ENCODE measurements at places on chromosomes 2 and 18.

DNA sequence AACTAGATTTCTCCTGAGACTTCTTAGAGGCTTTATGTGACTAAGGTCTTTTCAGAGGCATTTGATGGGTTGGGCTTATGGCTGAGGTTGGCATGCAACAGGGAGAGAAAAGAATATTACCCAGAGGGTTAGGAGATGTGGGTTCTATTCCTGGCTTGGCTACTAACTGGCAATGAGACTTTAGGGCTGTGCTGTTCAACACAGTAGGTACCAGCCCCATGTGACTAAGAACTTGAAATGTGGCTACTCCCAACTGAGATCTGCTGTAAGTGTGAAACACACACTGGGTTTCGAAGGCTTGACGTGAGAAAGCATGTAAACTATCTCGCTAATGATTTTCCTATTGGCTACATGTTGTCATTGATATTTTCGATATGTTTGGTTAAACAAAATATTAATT, 324.9 kb upstream of the SLC14A2 start:
- DNase-seq, result no peak

GRCh38 chr2:234404957-234405356, 91.9 kb downstream of the ARL4C start:
- no peak for DNase-seq

DNA sequence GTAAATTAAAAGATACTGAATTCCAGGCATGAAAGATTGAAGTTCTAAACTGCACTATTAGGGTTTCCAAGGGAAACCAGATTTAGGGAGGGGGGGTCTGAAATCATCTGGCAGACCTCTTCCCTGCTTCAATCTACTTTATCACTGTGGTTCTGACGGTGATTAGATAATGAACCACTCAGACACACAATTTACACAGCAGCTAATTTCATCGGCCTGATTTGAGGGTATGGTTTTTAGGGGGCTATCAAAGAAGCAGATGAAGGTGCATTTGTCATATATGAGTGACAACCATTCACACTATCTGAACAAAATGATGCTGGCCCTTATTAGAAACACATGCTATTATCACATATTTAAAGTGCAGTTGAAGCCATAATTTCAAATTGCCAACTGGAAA, 106.0 kb downstream of the OLA1 start:
- DNase-seq, result no peak

DNA sequence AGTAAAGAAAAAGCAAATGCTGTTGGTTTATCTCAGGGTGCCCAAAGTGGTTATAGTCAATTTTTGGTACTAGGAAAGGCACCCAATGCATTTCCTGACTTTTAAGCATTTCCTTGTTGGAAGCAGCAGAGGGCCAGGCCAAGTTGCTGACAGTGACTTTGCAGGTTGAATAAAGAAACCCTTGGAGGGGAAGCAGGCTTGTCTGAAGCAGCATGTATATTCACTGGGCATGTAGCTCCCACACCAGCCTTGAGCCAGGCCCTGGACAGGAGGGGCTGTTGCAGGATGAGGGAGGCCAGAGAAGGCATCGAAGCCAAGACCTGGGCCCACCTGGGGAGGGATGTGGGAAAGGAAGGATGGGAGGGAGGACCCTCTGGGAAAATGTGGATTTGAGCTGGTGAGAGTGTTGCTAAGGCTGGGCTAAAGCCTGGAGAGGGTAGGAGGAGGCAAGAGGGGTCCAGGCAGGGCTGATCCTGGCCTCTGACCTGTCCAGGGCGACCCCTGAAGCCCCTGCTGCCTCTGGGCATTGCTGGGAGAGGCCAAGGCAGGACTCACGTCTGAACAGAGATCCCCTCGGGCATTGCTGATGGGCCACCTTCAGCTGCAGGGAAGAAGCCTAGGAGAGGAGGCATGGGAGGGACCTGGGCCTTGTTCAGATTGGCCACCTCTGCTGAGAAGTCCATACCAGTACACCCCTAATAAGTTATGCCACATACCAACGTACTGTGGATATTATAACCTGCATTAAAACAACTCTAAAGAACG, 79.6 kb downstream of the STPG4 start:
- DNase-seq, result peak; percentile 20

DNA sequence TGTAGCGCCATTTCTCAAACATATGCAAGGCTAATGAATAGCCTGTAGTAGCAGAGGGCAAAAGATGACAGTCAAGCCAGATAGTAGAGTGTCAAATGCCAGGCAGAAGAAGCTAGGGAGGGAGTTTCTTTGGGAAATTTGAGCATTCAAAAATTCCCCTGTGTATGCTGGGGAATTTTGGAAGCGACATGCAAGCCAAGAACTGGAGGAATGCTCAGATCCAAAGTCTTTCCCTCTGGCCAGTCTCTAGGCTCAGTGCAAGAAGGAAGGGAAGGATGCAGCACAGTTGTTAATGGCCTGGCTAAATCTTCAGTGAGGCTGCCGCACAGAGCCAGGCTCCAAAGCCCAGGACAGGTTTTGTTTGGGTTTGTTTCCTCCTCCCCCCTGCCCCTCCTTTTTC, 59.9 kb downstream of the ATP9B start:
- no peak for DNase-seq

GRCh38 chr18:41135146-41135545, 819.9 kb upstream of the PIK3C3 start:
- DNase-seq, result no peak

GRCh38 chr2:215434447-215435279, 1.2 kb downstream of the FN1 start:
- peak; percentile 4 for DNase-seq

DNA sequence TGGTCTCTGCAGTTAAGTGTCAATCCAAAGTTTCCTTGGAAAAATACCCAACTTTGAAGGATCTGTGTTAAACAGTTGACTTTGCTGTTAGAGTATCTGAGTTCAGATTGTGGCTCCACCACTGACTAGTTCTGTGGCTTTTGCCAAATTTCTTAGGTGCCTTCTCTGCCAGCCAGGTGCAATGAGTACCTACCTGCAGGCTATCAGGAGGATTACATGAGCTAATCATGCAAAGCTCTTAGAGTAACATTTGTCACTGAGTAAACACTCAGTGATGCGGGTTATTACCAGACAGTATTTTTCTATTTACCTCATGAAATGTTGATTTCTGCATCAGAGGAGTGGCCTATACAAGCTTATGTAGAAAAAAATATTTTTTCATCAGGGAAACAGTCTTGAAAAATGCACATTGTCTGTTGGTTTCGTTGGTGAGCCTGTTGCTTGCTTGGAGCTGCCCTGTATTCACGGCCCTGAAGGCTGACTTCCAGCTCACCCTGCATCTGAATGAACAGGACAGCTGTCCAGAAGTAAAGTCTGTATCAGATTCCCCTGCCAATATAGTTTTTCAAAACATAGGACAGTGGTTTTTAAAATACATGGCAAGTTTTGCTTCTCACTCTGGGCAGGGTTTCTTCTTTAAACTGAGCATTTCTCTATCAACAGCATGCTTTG, 235.1 kb downstream of the CDCA7 start:
- DNase-seq, result peak; percentile 97

DNA sequence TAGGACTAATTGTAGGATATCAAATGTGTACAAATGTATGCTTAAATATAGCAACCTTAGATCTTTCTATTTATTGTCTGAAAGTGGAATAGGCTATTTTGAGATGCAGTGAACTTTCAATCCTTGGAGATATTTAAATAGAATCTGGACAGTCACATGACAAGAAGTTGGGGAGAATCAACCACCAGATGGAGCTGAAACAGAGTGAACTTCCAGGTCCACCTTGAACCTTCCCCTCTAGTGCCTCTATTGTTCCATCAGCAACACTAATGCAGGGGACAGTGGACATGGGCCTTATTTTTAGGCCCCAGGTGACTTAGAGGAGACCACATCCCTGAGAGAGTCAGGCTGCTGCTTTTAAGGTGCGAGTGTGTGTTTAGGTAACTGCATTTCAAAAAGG, 37.0 kb upstream of the CRIM1 start:
- no peak for DNase-seq

- no peak for DNase-seq
Observed at GRCh38 chr2:8168022-8168717, 513.7 kb upstream of the ID2 start.

DNA sequence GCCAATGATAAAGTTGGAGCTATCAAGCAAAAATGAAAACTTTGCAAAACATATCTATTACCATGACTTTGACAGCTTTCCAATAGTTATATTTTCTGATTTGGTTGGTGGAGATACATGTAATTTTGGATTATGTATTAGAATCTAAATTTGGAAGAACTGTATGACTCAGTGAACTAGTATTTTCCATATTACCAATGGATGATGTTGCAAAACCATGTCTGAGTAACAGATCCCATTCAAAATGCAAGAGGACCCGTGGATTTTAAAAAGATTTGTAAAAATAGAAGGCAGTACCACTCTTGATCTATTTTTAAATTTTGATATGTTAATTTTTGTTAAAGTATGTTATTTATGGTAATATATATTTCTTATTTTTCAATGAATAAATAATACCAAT, 83.0 kb downstream of the TAF4B start:
- no peak for DNase-seq

- DNase-seq, result no peak
Observed at GRCh38 chr18:57855551-57855950, 52.4 kb upstream of the ATP8B1 start.

- DNase-seq, result no peak
Observed at GRCh38 chr2:120791243-120791961, 55.7 kb downstream of the GLI2 start.

DNA sequence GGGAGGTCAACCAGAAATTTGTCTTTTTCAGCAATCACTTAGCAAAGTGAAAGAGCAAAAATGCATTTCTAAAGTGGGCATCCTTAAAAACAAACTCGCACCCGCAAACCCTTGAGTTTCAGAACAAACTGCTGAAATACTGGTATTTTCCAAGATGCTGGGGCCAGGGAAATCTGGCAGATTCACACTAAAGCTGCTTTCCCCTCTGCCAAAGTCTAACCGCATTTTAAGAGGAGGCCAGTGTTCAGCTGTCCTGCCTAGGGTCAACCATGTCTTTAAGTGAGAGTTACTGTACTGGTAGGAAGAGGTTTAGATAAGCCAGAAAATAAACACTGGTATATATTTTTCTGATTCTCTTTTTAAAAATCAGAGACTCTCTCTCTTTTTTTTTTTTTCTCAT, 55.9 kb downstream of the ACVR1 start:
- no peak for DNase-seq

DNA sequence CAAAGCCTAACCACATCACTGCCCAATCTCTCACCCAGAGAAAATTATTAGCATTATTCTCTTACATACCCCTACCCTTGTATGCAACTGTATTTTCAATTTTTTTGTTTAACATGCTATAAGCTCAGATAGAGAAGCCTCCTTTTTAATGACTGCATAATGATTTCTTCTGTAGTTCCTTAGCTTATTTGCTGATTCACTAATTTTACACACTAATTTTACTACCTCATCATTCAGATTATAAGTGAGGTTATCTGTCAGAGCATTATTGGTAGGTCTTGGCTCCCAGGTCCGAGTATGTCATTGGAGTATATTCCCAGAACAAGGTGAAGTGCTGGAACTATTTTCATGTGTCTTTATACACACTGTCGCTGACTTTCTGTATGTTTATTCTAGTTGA, 45.4 kb downstream of the RHBDD1 start:
- no peak for DNase-seq

DNA sequence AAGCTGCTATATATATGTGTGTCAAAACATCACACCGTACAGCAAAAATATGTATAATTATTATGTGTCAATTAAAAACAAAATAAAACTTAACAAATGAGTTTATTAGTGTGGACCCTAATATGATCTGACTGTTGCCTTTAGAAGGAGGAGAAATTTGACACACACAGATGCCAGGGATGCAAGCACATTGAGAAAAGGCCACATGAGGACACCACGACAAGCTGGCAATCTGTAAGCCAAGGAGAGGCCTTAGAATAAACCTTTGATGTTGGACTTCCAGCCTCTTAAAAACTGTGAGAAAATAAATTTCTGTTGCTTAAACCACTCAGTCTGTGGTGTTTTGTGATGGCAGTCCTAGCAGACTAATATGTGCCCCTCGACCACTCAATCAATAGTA, 214.7 kb downstream of the KCNS3 start:
- no peak for DNase-seq

DNA sequence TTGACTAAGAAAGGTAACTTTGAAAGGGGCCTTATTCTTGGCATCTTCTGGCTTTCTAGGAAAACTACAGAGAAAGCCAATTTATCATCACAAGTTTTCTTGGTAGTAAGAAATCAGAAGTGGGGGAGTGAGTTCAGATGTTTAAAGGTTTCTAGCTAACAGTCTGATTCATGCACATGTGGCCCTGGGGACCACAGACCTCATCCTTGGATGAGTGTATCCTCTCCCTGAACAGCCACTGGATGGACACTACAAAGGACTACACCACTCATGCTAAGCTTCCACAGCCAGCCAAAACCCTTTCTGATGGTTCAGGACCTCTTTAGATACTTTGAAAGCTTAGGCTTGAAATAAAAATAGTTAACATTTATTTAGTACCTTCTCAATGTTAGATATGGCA, 218.3 kb upstream of the STK17B start:
- DNase-seq, result no peak

GRCh38 chr2:59959944-59960343, 593.5 kb downstream of the BCL11A start:
- DNase-seq, result no peak

GRCh38 chr18:36590621-36591580, 237.9 kb downstream of the TPGS2 start:
- no peak for DNase-seq

DNA sequence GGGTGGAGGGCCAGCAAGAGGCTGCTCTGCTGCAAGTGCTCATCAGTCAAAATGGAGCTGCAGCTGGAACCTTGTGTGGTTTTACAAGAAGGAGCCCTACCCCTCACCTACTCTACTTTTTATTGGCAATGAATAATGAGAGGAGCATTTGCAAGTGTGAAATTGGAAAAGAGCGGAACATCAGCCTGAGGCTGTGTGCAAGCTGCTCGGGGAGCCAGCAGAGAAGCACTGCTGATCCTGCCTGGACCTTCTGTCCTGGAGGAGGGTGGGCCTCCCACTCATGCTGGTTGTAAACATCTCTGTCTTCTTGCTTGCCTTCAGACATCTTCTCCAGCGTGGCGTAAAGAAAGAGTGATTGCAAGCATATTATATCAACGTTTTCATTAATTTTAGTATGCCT, 256.2 kb downstream of the DLGAP1 start:
- no peak for DNase-seq

DNA sequence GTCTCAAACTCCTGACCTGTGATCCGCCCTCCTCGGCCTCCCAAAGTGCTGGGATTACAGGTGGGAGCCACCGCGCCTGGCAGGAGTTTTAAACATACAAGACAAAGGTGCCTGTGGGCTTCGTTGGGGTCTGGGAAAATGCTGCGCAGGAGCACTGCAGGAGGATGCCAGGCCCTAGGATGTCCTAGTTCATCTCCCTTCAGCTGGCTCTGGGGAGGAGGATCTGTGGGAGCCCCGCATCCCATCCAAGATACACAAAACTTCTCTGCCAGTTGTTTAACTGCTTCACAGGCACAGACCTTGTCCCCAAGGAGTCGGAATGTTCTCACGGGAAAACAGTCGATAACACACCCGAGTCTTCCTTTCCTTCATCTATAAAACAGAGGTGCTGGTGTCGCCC, 89.1 kb downstream of the POLR1A start:
- no peak for DNase-seq

- DNase-seq, result peak; percentile 29
Observed at GRCh38 chr2:127101048-127101611, 5.8 kb downstream of the BIN1 start.

GRCh38 chr2:122378521-122378920, 623.1 kb downstream of the TSN start:
- no peak for DNase-seq
